ENCODE measurements at places on chromosomes 2 and 18.

DNA sequence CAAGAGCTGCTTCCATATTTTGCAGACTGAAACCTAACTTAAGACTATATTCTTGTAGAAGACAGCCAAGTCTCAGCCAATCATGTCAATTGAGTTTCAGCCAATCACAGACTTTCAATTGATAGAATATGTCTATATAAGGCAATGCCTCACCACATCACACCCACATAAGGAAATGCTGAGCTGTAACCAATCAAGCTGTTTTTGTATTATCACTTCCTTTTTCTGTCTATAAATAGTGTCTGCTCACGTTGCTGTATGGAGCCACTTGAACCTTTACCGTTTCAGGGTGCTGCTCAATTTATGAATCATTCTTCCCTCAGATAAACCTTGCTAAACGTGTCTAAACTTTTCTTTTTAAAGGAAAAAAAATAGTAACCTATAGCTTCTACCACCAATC, 1554.4 kb upstream of the LRRTM1 start:
- no peak for DNase-seq

DNA sequence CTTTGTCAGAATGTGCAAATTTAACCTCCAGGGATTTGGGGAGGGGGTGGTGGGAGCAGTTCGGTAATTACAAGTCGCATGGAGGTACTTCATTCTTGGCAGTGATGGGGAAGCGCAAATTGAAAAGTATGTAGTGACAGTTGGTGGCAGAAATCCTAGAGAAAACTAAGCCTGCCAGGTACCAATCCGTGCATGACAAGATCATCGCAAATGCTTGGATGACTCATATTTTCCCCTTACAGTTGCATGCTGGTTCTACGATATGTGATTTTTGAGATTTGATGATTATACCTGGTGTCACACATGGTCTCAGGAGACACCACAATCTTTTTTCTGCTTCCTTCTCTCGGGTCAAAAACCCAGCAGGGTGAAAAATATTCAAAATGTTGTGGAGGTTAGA, 479.7 kb upstream of the ID2 start:
- DNase-seq = no peak

- DNase-seq = no peak
Measured at GRCh38 chr2:133247631-133248030, 320.6 kb downstream of the NCKAP5 start.

DNA sequence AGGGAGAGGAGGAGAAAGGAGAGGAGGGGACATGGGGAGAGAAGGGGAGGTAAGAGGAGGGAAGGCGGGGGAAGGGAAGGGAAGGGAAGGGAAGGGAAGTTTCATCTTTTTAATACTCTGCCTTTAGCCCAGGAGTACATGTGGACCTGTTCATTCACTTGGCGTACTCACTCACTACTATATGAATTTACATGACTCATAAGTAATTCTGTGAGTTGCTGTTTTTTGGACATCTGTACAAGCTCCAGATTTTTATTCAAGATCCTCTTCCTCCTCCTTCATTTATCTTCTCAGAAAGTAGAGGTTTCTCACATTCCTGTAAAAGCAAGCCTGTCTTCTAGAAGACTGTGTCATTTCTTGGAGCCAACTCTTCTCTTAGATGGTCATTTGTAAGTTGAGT, 84.6 kb downstream of the RDH14 start:
- no peak for DNase-seq

DNA sequence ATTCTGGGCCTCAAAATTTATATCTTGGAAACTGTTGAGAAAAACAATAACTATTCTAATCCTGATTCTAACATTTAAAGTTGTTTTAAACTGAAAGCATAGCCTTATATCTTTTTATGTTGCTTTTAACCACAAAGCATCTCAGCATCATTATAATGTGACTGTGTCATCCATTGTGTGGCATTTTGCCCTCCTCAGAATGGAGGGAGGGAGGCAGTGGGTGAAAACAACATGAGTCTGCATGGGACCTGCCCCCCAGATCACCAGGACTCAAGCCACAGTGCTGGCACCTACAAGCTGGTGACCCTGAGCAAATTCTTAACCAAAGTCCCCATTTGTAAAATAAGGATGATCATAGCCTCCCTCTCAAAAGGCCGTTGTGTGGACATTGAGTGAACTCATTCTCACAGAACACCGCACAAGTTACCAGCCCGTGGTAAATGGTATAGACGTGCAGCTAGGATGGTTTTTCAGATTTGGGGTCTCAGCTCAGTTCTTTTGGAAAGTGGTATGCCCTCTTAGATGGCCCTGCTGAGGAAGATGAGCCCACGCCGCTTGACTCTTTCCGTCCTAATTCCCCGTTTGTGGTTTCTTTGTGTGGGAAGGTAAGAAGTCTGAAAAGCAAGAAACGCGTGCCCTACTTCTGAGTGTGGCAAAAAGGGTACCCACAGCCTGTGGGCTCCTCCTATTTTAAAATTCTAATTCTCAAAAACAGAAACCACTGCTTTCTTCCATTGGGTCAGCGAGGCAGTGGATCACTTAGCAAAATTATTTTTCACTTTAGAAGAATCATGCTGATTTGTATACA, 305.0 kb upstream of the ID2 start:
- no peak for DNase-seq

DNA sequence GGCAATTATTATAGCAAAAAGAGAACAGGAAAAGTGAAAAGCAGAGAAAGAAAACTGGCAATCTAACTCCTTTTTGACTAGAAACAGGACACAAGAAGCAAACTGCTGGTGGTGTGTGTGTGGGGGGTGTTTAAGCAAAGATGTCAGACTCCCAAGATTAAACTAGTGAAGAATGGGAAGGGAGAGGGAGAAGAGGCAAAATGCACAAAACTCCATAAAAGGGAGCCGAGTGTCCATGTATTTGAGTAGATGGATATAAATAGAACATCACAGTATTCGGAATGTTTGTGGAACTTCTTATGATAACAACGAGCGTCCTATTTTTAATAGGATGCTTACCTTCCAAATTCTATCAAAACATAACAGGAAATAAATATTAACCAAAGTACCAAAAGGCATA, 179.8 kb upstream of the TRIB2 start:
- DNase-seq = no peak

DNA sequence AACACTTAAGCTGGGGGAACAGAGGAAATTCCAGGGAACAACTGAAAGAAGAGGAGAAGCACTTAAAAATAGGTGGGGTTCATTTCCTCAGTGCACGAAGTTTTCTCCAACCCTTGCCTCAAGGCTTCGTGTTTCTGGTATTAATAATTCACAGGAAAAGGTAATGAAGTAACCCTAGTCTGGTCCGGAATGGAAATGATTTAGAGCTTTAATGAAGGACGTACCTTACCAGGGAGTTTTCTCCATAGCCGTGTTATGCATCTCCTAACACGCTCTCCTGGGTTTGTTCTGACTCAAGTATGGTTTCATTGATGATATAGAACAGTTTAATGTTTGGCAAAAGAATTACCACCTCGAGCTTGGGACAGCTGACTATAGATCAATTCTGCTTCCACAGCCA, 214.2 kb downstream of the MTX2 start:
- no peak for DNase-seq

DNA sequence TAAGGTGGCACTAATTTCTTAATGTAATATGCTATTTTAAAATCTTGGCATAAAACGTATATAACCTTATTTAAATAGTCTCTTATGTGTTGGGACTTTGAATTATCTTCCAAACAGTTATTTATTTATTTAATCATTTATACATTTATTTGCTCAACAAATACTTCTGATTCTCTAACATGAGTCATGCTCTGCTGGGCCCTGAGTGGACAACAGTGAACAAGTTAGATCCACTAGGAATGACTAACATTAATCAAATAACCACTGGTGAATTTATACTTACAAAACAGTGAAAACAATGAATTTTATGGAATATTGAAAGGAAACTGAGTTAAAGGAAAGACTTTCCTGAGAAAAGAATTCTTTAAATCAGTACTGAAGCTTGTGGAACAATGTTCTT, 1257.2 kb upstream of the CHAC2 start:
- no peak for DNase-seq

DNA sequence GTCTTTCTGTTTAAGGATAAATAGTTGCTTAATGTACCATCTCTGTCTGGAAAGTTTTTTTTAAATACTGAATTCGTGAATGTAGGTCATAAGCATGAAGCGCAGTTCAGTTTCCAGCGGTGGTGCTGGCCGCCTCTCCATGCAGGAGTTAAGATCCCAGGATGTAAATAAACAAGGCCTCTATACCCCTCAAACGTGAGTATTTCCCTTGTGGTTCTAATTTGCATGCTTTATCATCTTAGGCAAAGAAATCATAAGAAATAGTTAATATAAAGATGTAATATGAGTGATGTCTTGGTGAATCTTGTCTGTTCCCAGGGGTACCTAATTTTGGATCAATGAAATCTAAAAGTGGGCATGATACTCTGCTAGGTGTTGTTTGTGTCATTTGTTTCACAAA, 1.5 kb downstream of the NDC80 start:
- DNase-seq = no peak

- no peak for DNase-seq
Measured at GRCh38 chr2:64992990-64993389, 3.8 kb downstream of the SLC1A4 start.

DNA sequence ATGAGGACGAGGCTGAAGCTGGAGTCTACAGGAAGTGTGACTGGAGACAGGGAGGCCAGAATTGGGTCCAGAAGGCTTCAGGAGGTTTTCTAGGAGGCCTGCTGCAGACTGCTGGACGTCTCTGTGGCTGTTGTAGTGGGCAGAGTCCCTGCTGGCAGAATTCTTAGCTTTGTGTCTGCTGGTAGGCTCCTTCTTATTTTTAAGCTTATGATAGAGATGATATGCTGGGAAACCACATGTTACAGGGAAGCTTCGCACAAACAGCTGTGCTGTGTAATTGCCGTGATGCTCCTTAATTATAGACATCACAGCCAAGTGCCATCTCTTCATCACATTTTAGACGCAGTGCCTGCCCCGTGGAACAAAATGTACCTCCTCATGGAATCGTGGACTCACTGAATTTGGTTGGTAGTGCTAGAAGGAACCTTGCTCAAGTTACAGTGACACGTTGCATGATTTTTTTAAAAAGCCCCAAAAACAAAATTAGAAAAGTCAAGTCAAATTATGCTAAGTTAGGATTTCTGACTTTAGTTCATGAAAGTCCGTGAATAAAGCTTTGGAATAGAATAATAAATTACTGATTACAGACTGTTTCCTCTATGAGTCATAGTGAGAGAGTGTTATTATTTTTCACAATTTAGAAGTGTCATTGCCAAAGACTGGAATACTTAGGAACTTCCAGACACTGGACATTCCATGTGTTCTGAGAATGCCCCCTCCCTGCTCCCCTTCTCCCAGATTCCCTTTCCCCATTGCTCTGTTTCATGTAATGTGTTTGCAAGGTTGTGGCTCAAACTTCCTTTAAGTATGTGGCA, 144.1 kb downstream of the FHOD3 start:
- DNase-seq = no peak

GRCh38 chr2:170241756-170242155, 63.8 kb downstream of the MYO3B start:
- DNase-seq = no peak

GRCh38 chr2:118014492-118014824, 588 bp upstream of the CCDC93 start:
- DNase-seq = no peak

GRCh38 chr2:1749489-1750119, 5.3 kb upstream of the PXDN start:
- no peak for DNase-seq

GRCh38 chr2:83365476-83365875, 1093.6 kb downstream of the SUCLG1 start:
- DNase-seq = no peak

DNA sequence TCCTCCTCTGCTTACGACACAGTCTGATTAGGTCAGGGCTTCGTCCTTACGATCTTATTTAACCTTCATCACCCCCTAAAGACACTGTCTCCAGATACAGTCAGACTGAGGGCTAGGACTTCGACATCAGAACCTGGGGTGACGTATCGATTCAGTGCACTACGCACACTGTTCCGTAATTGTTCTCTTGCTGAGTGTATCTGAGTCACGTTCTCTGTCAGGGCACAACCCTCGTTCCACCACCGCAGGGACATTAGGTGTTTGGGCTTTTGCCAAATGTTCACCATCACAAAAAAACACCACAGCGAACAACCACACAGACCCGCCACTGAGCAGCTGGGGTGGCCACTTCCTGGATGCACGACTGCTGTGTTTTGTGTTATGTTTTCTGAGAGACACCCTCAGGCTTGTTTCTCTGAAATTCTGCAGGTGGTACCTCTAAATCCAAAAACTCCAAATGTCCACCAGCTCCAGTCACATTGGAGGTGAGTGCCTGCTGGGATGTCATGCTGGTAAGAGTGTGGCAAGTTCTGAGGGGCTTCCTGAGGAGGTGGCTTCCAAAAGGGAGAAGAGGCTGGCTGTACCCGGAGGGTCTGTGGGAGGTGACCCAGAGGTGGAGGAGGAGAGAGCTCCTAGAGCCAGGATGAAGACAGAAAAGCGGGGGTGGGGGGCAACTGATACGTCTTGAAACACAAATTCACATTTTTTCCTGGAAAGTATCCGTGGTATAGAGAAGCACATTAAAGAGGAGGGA, 66.6 kb downstream of the ADNP2 start:
- peak; percentile 85 for DNase-seq

DNA sequence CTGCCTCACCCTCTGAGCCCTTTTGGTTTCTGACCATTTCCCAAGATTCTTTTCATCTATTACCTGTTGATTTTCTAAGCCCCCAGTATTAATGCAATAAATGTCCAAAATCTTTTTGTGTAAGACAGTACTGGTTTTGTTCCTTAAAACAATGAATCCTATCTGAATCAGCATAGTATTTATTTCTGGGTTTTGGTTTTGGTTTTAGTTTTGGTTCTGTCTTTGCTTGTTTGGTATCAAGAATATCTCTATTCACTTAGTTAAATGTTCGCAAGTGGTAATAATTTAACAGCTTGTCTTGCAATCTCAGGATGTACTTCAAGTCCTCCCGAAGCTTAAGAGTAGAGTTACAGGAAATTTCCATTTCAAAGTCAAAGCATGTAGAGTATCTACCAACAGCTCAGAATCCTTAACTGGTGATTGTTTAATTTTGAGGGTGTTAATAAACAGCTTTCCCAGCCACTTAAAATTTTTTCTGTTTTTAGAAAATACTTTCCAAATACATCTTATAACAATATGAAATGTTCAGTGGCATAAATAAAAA, 67.7 kb upstream of the NEDD4L start:
- no peak for DNase-seq

DNA sequence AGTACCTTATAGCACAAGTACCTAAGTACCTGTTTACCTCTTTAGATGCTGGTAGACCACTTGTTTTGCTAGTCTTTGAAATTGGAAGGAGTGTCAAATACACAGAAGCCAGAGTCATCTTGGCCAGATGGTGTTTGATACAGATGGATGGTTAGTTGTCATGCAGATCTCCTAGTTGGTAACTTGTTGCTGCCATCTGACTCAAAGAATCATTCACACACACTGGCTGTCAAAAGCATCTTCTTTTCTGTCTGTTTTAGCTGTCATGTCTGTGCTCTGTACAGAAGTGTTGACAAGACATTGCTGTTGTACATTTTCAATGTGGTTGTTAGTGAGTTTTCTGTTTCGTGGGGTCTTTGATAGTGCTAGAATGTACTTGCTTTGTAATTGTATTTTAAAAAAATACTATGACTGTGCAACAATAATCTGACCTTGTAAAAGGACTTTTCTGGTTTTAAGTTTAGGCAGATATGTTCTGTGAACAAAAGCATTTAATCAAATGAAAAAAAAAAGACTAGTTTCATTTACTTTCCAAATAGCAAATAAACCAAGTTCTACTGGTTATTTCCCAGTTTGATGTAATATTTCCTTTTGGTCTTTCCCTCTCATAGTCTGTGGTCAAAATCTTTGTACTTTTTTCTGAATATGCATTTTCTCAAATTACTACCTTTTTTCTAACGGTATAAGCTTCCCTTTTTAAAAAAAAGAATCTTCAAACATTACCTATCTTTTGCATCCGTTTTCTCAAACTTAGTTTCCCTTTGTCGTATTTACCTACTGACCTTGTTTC, 39.9 kb downstream of the TANK start:
- no peak for DNase-seq
